ENCODE measurements at places on chromosomes 12 and 14. TPM values are rescaled to one million over a fixed set of nuclear protein-coding genes. Genes with fewer than 3 reads are reported as not detected.

DNA sequence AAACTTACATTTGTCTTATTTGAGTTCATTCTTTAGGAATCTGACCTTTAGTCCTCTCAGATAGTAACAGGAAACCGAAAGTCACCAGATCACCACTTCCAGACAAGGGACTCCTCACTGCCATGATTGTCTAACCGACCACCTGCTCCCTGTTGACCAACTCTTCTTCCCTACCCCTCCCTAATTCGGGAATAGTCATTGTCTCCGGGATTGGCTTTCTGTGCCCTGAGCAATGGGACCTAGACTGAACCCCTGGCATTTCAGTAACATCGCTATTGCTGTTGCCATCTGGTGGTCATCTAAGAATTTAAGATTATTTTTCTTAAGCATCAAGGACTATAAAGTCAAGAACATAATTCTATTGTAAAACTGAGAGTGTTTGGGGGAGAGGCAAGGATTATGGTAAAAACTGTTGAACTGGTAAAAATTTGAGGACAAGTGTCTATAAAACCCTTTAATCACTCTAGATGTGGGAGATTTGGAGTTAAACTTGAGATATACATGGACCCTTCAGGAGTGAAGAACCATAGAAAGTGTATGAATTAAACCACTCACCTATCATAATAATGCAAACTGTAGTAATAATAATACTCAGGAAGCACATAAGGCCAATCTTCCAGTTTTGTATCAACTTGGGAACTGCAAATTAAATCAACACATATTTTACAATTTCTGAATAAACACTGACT, 6.3 kb downstream of the CLEC2A start:
- DNase-seq, result peak; percentile 27

DNA sequence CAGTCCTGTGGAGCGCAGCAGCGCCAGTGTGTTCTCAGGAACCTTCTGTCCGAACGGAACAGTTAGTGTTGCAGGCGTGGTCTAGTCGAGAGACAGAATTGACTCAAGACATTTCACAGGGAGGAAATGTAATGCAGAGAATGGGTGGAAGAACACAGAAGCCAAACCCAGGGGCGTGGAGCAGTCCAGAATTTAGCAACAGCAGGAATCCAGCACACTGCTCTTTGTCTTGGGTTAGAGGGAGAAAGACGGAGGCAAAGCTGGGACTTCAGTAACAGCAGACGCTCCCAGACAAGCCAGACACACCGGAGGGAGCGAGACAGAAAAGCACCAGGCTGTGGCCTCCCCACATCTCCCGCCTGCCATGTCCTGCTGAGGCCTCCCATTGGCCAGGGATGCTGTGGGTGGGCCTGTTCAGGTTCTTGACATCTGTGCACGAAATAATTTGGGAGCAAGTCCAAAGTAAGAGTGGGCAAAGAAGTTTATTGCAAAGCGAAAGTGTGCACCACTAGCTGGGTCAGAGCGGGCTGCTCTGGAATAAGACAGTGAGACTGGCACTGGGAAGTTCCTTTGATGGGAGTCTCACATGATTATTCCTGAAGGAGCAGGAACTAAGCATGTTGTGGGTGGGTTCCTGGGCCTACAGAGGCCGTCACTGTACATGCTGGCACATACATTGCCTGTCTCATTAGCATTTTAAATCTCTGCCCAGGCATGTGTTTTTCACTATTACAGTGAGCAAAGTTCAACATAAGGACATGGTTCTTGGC, 339.3 kb upstream of the SFSWAP start:
- no peak for DNase-seq

DNA sequence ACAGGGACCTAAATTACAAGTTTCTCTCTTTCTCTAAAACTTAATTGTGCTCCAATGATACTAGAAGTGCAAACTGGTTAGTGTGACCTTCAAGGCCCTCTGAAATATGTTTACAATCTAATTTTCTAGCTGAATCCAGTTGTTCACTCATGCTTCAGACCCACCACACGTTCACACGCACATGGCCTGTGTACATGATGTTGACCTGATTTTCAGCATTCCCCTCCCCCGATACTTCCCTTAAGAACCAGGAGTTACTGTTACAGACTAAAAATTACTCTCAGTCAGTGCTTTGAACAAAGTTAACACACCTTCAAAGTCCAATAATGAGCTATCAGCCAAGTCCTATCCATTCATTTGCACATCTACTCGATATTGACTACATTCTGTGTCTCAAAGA, 16.5 kb downstream of the MBIP start:
- no peak for DNase-seq

DNA sequence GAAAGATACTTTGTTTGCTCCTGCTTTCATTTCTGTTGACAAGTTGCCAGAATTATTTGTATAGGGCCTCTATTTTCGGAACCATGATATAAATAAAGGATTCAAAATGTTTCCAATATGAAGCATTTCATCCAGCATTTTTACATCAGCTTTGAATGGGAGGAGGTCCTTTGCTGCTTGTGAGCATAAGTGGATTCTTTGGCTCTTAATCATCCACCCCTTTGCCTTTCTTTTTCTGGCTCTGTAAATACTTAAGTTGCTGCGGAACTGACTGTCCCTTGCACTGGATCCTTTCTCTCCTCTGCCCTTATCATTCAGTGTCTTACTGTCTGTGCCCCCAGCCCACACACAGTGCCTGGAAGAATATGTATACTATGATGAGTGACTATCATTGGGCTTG, 357.3 kb upstream of the RGS6 start:
- DNase-seq, result no peak

DNA sequence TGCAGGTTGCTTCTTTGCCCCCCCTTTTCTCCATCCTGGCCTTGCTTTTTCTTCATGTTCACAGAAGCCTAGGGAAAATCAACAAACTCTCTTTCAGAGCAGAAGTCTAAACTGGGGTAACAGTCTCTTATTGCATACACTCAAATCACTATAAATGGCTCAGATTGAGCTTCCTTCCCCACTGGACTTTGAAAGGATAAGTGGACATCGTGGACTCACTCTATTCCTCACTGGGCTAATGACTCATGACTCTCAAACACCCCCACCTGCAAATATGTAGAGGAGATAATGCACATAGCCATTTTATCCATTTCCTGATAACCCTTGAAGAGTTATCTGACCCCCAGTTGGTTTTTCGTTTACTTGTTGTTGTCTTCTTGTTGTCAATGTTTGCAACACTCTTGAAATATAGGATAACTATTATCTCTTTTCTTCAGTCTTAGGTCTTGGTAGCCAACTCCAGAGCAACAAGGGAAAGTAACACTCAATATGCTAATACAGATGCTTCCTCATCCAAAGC, 221.3 kb downstream of the PIK3C2G start:
- DNase-seq, result no peak

DNA sequence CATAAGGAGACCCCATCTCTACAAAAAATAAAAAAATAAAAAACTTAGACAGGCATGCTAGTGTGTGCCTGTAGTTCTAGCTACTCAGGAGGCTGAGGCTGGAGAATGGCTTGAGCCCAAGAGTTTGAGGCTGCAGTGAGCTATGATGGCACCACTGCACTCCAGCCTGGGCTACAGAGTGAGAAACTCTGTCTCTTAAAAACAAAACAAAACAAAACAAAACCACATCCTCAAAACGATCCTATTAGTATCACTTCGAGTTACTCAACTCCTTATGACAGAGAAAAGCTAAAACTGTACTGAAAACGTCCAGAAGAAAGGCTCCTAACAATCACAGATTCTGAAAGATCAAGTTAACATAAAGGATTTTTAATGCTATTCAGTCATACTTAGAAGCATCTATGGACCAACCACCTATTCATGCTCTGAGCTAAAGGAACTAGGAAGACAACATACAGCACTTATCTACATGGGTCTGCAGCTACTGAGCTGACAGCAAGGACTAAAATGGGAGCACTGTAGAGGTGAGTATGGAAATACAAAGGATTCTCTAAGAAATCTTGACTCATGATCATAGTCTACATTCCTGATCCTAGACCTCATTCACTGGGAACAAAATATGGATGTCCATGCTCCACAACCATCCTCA, 75.3 kb upstream of the DUSP6 start:
- DNase-seq, result no peak

GRCh38 chr14:50123062-50123461, 6.7 kb upstream of the VCPKMT start:
- DNase-seq, result no peak

GXYLT1 gene
- total RNA-seq, result 8.5 TPM

All from CD8-positive, alpha-beta T cell (primary cell).